Iris pigment epithelial cell (primary cell): ENCODE measurements at places on chromosomes 6 and 20.

DNA sequence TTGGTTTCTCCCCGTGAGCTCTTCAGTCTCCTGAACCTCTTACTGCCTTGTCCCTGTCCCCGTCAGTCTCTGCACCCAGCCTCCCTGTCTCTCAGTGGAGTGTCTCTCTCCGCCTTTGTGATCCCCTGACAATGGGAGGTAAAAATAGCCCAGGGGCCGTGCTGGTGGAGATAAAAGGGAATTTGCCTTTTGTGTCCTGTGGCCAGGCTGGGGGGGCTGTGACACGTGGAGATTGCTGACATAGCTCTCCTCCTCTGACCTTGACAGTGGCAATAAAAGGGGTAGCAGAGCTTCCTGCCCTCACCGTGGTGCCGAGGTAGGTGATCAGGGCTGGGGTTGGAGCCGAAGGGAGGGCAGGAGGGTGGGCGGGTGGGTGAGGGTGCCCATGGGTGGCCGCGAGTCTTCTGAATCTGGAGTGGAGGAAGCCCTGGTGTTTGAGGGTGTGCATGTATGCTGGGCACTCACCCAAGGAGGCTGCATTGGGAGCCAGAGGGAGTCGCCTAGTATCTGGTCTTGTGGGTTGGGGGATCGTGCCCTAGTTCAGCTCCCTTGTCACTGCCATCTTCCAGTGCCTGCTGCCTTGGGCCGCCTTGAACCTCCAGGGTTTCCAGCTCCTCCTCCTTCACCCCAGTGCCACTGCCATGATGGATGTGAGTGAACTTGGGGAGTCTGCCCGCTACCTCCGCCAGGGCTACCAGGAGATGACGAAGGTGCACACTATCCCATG lies 21.9 kb downstream of the MYH7B start:
- no peak for DNase-seq

- DNase-seq, result no peak
These were observed 142.2 kb downstream of the MBOAT1 start for GRCh38 chr6:20070047-20070446.

DNA sequence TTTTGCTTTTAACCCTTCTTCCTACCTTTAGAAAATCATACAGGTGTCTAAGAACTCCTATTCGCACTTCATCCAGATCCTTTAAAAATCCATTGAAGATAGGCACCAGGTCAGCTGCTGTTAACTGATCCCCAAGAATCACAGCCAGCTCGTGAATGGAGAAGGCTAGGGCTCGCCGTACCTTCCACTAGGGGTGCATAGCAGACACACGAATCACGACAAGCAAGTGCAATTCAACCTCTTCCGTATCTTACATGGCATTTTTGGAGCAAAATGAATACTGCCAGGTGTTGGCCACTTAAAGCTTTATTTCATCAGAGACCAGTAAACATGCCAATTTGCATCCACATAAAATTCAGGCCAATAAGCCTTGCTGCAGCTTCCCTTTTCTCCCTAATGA lies 10.8 kb upstream of the ANKRD60 start:
- DNase-seq, result peak; percentile 58

DNA sequence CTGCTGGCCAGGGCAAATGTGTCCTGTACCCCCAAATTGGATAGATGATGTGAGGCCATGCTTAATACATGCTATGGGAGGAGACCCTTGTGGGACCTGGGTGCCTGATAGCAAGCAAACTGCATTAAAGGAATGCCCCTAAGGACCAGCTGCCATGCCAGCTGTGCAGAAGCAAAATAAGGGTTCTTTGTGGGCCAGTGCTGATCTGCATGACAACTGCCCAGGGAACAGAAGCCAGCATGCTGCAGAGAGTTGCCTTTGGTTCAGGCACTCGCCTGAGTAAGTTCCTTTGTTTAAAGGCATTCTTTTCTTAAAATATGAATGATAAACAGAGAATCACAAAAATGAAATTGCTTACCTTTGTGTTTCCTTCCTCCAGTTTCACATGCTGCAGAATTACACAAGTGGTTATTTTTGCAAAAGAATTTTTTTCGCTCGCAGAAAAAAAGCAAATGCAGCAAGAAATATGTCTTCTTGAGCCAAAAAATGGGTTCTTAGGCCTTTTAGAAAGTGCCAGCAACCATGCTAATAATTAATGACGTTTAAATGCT lies 6.9 kb upstream of the SYNDIG1 start:
- DNase-seq, result no peak

DNA sequence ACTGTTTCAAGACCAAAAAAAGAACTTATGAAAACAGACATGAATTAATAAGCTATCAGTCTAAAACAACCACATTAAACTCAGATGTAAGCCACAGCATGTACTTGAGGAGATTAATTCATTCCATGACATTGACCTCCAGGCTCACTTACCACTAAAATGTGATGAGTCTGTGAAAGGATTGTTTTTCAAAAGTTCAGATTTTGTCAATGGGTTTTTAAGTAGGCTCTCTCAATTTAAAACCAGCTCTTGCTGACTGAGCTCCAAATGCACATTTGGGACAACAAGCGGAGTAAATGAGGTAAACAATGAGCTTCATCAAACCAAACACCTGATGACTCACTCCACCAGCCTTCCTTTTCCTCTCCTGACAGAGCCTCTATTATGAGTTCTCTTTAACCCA lies 197.0 kb downstream of the SIM1 start:
- DNase-seq, result peak; percentile 71

- no peak for DNase-seq
These were observed 71.8 kb upstream of the DSP start for GRCh38 chr6:7469696-7470095.

DNA sequence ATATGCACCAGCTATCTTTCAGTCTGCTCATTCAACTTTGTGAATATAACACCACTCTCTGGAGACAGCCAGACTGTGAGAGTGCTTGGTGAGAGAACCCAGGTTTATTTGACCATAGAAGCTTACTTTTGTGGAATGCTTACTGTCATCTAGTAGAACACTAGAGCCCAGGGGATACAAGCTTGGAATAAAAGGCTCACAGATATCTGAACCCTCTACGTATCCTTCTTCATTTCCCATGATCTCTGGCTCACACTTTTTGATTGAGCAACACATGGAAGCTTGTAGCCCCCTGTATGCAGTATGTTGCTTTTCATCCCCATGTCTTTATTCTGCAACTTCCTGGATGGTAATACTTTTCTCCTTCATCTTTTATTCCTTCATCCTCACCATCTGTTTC lies 835.3 kb upstream of the CITED2 start:
- no peak for DNase-seq

GRCh38 chr6:166336847-166337246 lies 5.5 kb downstream of the SFT2D1 start:
- no peak for DNase-seq

DNA sequence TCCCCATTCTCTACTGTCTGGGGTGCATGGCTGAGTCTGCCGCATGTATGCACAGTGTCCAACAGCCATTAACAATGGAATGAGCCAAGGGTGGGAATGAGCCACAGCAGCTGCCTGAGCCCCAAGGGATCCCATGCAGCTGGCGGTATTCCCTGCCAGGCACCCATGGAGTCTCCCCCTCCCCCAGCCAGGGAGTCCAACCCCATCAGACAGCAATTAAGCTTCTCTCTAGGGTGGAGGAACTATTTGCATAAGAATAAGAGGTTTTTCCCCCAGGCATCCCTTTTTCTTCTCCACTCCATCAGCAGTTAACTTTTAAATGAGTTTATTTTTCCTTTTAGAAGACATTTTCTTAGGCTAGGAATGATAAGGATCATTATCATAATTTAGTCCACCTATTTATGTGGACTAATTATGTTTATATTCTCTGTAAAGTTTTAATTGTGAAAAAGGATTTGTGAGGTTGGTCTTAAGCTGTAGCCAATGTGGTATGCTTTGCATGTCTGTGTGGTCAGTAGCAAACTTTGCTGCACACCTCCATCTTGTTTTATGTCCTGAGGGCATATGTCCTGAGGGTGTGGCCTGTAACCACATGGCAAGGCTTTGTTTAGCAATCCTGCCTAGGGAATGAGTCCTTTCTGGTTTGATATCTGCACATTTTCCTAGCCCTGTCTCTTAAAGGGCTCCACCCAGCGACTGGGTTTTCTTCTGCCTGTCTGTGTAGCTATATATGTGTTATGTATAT lies 158.9 kb upstream of the OLIG3 start:
- DNase-seq, result no peak

DNA sequence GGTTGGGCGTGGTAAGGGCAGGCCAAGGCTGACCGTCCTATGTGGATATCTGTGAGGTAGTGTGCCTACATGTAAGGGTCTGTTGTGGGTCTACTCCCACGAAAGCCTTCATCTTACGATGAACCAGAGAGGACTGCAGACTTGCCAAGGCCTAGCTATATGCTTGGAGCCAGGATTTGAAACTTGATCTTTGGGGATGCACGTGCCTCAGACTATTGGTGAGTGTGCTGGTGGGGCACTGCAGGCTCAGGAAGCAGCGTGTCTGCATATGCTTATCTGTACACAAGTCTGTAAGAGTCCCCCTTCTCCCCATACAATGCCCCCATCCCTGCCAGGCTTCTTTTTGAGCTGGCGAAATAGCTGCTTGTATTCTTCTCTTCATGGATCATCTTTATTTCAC lies 17.9 kb downstream of the PLCG1 start:
- DNase-seq, result peak; percentile 61

DNA sequence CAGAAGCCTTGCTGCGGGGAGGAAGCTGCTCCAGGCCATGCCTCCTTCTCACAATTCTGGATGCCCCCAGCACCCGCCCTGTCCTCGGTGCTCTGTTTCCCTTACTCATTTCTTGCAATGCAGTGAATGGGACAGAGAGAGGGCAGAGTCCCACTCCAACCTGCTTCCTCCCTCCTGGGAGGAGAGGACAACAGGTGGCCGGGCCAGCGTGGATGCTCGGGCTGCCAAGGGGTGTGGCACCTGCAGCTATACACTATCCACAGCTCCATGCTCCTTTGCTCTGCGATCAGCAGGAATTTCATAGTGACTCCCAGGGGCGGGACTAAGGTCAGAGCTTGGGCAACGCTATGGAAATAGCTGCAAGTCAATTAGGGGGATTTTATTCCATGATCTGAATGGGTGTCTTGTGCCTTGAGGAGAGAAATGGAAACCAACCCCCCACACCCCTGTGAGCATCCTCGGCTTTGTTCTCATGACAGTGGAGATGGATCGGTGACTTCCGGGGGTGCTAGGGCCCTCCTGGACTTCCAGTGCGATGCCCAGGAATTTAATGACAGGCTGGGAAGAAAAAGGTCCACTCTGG lies 192.5 kb downstream of the MYLK4 start:
- no peak for DNase-seq

DNA sequence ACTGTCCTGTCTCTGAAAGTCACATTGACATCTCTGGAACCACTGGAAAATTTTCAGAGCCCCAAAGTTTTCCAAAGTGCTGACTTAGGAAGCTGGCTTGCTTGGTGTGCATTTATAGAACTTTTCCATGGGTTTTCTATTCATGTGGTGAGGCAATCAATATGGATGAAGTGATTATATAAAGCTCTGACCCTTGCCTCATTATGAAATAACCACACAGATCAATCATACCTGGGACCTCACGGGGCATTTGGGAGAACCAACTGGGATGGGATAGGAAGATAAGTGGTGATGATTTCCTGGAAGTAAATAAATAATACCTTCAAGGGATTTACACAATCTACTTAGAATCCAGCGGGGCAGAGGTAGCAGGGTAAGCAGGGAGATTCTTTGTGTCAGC lies 22.9 kb upstream of the SIM1 start:
- DNase-seq, result no peak

DNA sequence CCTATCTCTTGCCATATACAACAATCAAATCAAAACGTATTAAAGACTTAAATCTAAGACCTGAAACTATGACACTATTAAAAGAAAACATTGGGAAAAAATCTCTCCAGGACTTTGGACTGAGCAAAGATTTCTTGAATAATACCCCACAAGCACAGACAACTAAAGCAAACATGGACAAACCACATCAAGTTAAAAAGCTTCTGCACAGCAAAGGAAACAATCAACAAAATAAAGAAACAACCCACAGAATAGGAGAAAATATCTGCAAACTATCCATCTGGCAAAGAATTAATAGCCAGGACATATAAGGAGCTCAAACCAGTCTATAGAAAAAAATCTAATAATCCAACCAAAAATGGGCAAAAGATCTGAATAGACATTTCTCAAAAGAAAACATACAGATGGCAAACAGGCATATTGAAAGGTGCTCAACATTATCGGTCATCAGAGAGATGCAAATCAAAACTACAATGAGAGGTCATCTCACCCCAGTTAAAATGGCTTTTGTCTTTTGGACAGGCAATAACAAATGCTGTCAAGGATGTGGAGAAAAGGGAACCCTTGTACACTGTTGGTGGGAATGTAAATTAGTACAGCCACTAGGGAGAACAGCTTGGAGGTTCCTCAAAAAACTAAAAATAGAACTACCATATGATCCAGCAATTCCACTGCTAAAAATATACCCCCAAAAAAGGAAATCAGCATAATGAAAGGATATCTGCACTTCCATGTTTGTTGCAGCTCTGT lies 76.2 kb downstream of the SNX5 start:
- no peak for DNase-seq

DNA sequence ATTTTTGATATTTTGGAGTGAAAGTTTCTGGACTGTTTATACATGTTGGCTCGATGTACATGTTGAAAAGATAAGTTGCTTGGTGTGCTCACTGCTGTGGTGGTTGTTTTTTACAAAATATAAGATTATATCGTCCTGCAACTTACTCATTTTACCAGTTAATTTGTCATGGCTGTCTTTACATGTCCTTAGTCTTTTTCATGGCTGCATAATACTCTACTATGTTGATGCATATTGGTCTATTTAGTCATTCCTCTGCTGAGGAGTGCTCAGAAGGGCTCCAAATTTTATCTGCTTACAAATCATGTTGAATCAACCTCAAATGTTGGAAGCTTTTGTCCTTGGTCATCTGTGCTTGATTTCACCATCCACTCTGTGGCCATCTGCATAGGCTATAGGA lies 164.6 kb downstream of the BCKDHB start:
- no peak for DNase-seq

DNA sequence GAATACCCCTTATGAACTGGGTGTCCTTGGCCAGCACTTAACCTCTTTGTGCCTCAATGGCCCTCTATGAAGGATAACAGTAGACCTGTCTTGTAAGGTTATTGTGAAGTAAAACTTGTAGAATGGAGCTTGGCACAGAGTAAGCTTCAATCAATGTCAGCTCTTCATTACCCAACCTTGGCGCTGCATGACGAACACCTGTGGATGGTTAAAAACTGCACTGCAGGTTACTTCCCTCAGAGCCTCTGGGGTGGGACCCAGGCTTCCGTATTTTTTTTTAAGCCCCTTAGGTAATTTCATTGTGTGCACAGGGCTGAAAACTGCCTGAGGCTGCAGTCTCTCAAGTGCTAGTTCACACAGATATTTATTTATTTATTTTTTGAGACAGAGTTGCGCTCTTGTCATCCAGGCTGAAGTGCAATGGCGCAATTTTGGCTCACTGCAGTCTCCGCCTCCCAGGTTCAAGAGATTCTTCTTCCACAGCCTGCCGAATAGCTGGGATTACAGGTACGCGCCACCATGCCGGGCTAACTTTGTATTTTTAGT lies 42.8 kb upstream of the SLC23A2 start:
- no peak for DNase-seq

DNA sequence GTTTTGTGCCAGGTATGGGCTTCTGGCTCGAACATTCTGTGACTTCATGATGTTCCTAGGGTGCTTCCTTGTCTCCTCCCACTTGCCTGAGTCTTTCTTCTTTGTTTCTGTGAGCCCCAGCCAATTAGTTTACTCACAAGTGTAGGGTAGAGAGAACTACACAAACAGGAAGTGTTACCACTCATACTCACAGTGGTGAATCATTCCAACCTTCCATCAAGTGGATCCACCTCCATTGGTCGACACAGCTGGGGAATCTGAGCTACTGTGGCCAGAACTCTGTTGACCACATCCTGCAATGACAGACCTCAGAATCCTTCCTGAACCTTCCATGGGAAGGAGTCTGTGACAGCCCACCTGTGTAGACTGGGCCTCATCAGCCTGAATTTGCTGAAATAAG lies 76.8 kb downstream of the UNC5CL start:
- peak; percentile 95 for DNase-seq
